ENCODE measurements at places on chromosomes 4 and X.

- no peak for DNase-seq
These were observed 19.0 kb downstream of the IGSF1 start for GRCh38 chrX:131270080-131270479.

DNA sequence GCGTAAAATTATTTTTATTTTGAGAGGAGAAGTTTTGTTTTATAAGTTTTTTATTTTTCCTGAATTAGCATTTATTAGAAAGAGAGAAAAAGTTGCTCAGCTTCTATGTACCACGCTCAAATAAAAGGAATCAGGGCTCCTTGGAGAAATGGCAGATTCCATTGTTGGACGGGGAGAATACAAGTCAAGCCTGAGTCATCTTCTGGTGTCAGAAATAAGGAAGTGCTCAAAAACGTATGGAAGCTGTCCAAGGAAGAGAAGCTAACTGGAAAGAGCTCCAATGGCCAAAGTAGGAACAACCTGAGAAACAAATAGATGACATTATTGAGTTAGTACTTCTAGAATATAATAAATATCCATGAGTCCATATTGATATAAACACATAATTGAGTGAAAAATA is 89.3 kb upstream of the NEIL3 start:
- DNase-seq = no peak

- no peak for DNase-seq
These were observed 131.0 kb downstream of the ATXN3L start for GRCh38 chrX:13188731-13189309.

- DNase-seq = no peak
These were observed 85.7 kb downstream of the CRLF2 start for GRCh38 chrX:1126738-1127137.

- no peak for DNase-seq
These were observed 5.6 kb downstream of the HAND2 start for GRCh38 chr4:173524218-173525117.

GRCh38 chrX:5388087-5388486 is 840.6 kb downstream of the NLGN4X start:
- no peak for DNase-seq

DNA sequence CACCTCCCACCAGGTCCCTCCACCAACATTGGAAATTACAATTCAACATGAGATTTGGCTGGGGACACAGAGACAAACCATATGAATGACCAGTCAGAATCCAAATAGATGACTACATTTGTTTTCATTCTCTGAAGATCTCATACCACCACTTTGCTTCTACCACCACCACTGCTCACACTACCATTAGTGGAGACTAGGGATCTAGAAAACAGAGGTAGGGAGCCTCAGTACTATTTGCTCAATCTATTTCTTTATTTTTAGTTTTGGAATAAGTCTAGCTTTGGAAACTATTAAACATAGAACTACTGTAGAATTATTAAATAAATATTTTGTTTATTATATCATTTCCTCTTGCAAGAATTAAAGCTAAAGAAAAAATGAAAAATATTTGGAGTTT is 727.9 kb downstream of the CCSER1 start:
- DNase-seq = no peak

GRCh38 chr4:1945124-1945895 is 63.5 kb downstream of the NELFA start:
- DNase-seq = no peak

- DNase-seq = no peak
These were observed 48.5 kb upstream of the PRSS48 start for GRCh38 chr4:151228189-151229119.

DNA sequence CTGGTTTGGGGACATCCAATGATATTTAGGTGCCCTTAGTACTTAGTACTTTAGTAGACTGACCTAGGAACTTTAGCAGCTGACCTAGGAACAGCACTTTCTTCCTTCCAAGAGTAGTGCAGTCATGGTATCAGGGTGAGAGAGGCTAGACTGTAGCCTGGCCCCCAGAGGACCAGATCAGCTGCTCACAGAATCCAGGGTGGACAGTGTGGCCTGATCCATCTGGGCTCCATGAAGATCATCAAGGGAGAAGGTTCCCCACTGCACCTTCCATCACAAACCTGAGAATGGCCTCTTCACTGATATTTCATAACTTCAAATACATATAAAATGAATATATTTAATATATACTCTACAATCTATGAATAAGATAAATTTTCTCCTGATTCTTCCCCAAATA is 59.0 kb upstream of the TLR3 start:
- no peak for DNase-seq

- DNase-seq = no peak
These were observed 33.0 kb downstream of the GALNTL6 start for GRCh38 chr4:171846232-171846631.

DNA sequence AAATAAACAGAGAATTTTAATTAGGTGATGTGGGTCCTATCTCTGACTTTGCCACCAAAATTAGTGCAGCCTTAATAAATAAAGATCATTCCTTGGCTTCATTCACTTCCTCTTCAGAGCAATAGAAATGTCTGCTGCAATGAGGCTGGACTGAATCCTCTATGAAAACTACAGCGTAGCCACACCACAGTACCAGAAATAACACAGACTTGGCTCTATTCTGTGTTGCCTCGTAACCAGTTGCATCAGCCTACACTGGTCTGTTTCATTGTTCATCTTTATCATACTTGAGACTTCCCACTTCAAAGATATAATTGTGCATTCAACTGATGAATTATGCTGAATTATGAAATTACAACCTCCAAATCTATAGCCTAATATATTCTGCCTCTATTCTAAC is 15.8 kb downstream of the GLRA3 start:
- DNase-seq = no peak

GRCh38 chr4:106340774-106341173 is 24.4 kb downstream of the AIMP1 start:
- no peak for DNase-seq

- DNase-seq = no peak
These were observed 27.3 kb upstream of the CHRNA9 start for GRCh38 chr4:40307627-40308497.

DNA sequence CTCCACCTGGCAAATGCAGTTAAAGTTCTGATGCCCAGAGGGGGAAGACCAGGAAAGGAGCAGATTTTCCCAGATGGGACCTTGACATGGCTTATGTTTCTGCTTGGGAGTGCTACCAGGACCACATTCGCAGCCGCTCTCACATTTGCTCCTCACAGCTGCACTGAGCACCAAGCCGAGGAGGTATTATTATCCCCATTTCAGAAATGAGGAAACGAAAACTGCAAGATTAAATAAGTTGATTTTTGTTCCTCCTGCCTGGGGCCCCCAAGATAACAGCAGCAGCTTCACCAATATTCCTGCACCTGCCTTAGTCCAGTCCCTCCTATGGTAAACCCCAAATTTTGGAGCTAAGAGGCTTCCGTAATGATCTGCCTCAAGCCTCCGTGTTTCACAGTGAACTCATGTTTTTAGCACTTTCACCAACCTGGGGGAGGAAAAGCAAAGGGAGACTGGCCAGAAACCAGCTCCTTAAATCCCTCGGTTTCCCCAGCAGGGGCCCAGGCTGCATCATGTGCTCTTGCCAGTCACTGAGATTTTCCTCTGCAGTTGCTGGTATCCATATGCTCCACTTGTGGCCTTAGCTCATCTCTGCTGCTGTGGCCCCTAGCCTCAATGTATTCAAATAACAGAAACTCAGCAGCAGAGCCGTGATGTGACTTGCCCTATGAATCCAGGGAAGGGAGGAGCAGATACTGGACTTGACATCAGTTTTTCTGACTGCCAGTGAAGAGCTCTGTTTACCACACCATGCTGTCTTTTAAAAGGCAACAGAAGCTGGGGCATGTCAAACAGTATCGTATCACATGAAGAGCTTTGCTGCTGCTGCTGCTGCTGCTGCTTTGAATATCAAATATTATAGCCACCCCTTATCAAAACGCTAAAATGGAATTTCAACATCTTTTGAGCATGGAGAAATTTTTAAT is 95.5 kb upstream of the KLHL13 start:
- DNase-seq = no peak

- no peak for DNase-seq
These were observed 512.8 kb downstream of the ANKRD50 start for GRCh38 chr4:124199755-124200154.

GRCh38 chr4:147508346-147508745 is 27.4 kb downstream of the EDNRA start:
- DNase-seq = no peak

- DNase-seq = no peak
These were observed 6.8 kb upstream of the BCOR start for GRCh38 chrX:40104630-40104984.

Data from NCI-H510A (cell line).